ENCODE measurements at places on chromosomes 2 and 18. TPM values are rescaled to one million over a fixed set of nuclear protein-coding genes. Genes with fewer than 3 reads are reported as not detected.
A peak's percentile ranks its signal among the peaks of the same experiment; 100 is the strongest.

DNA sequence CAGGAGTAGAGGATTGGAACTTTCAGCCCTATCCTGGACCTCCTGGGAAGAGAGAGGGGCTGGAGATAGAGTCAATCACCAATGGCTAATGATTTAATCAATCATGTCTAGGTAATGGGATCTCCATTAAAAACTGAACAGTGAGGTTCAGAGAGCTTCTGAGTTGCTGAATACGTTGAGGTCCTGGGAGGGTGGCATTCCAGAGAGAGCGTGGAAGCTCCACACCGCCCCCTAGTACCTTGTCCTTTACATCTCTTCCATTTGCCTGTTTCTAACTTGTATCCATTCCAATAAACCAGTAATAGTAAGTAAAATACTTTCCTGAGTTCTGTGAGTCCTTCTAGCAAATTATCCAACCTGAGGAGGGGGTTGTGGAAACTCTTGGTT, 101.7 kb downstream of the B3GNT2 start:
- H3K27ac ChIP-seq: no peak overlapping the region
- H3K4me1 ChIP-seq: peaks cover 22% of the 10 kb centered on the region
- no peaks in the 10 kb centered on the region for H3K36me3 ChIP-seq
- no peak overlapping the region for H3K4me3 ChIP-seq
- no peak for DNase-seq
- no peaks in the 10 kb centered on the region for H3K27me3 ChIP-seq

RBKS gene
- 1.6 TPM for total RNA-seq

DNA sequence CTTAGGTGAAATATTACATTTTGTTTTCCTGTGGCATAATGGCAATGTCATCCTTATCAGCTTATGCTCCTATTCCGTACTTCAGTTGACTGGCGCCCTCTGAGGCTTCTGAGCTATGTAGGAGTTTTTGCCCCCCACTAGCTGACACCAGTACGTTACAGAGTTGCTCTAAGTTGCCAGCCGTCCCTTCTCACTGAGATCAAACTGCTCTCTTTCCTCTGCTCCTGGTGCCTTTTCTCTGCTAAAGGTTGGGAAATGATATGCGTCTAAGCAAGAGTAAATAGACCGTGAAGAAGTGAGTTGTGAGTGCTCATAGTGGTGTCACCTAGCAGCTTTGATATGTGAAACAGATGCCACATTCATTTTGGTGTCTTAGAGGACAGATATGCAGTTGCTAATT, 99.2 kb downstream of the RAPGEF4 start:
- H3K36me3 ChIP-seq: no peaks in the 10 kb centered on the region
- H3K27ac ChIP-seq: no peak overlapping the region
- H3K4me1 ChIP-seq: peaks cover 6% of the 10 kb centered on the region
- H3K27me3 ChIP-seq: peaks cover 9% of the 10 kb centered on the region

DNA sequence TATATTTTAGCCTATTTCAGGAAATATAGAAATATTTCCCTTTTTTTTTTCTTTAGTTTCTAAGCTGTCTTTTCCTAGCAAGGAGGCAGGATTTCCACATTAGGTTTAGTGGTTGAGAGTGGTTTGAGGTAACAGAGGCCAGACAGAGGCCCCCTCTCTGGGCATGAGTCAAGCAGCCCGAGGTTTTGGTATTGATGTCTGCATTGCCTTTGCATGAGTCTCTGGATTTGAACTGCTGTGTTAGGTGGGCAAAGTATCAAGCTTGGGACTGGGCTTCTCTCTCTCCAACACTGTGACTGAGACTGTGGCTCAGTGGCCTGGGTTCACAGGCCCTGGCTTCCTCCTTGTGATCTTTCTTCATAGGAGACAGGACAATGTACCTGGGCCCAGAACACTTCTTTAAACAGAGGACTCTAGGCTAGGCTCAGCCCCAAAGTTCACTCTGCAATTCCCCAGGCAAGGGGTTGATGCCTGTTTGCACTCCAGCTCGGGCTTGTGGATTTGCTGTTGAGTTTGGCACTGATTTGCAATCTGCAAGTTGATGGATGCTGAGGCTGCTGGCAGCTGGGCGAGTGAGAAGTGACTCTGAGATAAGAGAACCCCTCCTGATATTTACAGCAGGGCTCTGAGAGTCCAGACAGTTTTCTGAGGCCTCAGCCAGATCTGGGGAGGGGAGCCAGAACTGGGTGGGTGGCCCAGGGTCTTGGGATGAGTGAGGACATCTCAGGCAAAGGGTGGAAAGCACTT, 271.2 kb downstream of the EN1 start:
- no peaks in the 10 kb centered on the region for H3K36me3 ChIP-seq
- H3K27ac ChIP-seq: no peak overlapping the region
- H3K4me1 ChIP-seq: no peaks in the 10 kb centered on the region
- H3K27me3 ChIP-seq: no peaks in the 10 kb centered on the region
- no peak overlapping the region for H3K4me3 ChIP-seq

DNA sequence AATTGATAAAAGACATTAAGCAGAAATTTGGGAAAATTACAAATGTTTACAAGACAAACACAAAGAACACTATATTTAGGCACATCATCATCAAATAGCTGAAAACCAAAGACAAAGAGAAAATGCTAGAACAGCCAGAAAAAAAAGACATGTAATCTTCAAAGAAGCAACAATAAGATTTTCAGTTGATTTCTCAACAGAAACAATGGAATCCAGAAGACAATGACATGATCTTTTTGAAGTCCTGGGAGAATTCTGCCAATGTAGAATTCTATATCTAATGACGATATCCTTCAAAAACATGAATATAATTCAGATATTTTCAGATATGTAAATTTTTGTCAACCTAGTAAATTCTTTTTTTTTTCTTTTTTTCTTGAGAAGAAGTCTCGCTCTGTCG, 179.0 kb downstream of the PTPRM start:
- H3K27me3 ChIP-seq: no peaks in the 10 kb centered on the region
- no peak overlapping the region for H3K4me3 ChIP-seq
- no peak overlapping the region for H3K27ac ChIP-seq
- no peaks in the 10 kb centered on the region for H3K36me3 ChIP-seq

- H3K27ac ChIP-seq: no peak overlapping the region
- H3K4me1 ChIP-seq: no peaks in the 10 kb centered on the region
- H3K4me3 ChIP-seq: no peak overlapping the region
- no peak for DNase-seq
- no peaks in the 10 kb centered on the region for H3K36me3 ChIP-seq
Observed at GRCh38 chr2:162885281-162886070, 46.9 kb upstream of the KCNH7 start.

GRCh38 chr2:126882736-126883665, 15.7 kb upstream of the TEX51 start:
- peaks cover 3% of the 10 kb centered on the region for H3K27me3 ChIP-seq
- H3K4me3 ChIP-seq: no peak overlapping the region
- peaks cover 2% of the 10 kb centered on the region for H3K4me1 ChIP-seq
- no peak for DNase-seq
- H3K36me3 ChIP-seq: no peaks in the 10 kb centered on the region

DNA sequence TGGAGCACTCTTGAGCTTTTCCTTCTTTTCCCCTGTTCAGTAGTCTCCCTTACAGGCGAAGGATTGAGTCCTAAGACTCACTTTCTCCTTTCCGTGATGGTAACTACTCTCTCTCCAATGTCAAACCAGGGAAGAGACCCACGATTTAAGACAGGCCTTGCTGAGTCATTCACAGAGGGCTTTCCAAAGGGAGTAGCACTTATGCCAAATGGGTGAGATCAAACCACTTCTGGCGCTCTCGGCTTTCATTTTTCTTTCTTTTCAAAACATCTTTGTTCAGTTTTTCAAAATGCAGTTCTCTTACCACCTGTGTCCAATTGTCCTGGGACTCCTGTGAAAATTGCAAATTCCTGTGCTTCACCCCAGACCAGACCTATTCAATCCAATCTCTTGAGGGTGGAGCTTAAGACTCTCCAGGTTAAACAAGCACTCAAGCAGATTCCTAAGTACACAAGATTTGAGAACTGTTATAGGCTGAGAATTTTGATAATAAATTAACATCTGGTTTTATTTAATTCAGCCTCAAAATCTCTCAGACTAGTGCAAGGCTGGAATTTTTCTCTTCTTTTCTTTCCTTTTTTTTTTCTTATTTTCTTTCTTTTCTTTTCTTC, 14.4 kb upstream of the MRPL19 start:
- no peaks in the 10 kb centered on the region for H3K4me1 ChIP-seq
- H3K27me3 ChIP-seq: peaks cover 7% of the 10 kb centered on the region
- no peak overlapping the region for H3K4me3 ChIP-seq
- no peaks in the 10 kb centered on the region for H3K36me3 ChIP-seq

STARD6 gene
- not detected for total RNA-seq

DNA sequence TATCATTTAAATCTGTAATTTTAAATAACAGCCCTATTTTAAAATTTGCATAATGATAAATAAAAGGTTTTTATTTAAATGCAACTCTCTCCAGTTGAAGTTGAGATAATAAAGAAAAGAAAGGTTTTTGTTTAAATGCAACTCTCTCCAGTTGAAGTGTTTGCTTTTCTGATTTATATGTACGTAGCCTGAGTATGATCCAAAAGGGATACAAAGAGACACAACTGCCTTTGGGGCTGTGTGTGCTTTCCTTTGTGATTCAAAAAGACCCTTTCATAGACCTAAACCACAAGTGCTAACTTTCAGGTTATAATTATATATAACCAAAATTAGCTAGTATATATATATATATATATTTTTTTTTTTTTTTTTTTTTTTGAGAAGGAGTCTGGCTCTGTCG, 76.2 kb upstream of the MFF start:
- H3K4me1 ChIP-seq: no peaks in the 10 kb centered on the region
- H3K27me3 ChIP-seq: peaks cover 7% of the 10 kb centered on the region
- no peak for DNase-seq
- H3K4me3 ChIP-seq: no peak overlapping the region
- H3K36me3 ChIP-seq: no peaks in the 10 kb centered on the region

SCN7A gene
- not detected for total RNA-seq

GRCh38 chr2:189709501-189710221, 35.2 kb downstream of the ANKAR start:
- no peaks in the 10 kb centered on the region for H3K4me1 ChIP-seq
- DNase-seq: no peak
- H3K27me3 ChIP-seq: no peaks in the 10 kb centered on the region

ANKRD62 gene
- total RNA-seq: not detected

GRCh38 chr2:136069773-136070172, 48.2 kb downstream of the CXCR4 start:
- peaks cover 18% of the 10 kb centered on the region for H3K36me3 ChIP-seq
- DNase-seq: no peak
- H3K27ac ChIP-seq: no peak overlapping the region

DOK6 gene
- total RNA-seq: not detected

GRCh38 chr2:28906376-28906775, 11.9 kb downstream of the WDR43 start:
- peaks cover 5% of the 10 kb centered on the region for H3K4me1 ChIP-seq
- DNase-seq: no peak
- peaks cover 51% of the 10 kb centered on the region for H3K36me3 ChIP-seq
- H3K27me3 ChIP-seq: no peaks in the 10 kb centered on the region
- no peak overlapping the region for H3K27ac ChIP-seq

LHCGR gene
- not detected for total RNA-seq

DNA sequence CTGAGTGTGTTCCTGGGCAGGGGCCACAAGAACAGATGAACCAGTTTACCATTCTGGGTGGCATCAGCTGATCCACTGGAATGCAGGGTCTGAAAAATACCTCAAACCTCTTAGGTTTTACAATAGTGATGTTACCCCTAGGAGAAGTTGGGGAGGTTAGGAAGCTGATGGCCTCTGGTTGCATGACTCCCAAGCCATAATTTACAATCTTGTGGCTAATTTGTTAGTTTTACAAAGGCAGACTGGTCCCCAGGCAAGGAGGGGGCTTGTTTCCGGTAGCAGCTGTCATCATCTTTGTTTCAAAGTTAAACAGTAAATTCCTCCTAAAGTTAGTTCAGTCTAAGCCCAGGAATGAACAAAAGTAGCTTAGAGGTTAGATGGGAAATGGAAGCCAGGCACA, 113.8 kb upstream of the SLC38A11 start:
- no peak overlapping the region for H3K4me3 ChIP-seq
- H3K4me1 ChIP-seq: no peaks in the 10 kb centered on the region
- no peaks in the 10 kb centered on the region for H3K27me3 ChIP-seq
- H3K36me3 ChIP-seq: no peaks in the 10 kb centered on the region
- H3K27ac ChIP-seq: no peak overlapping the region

DNA sequence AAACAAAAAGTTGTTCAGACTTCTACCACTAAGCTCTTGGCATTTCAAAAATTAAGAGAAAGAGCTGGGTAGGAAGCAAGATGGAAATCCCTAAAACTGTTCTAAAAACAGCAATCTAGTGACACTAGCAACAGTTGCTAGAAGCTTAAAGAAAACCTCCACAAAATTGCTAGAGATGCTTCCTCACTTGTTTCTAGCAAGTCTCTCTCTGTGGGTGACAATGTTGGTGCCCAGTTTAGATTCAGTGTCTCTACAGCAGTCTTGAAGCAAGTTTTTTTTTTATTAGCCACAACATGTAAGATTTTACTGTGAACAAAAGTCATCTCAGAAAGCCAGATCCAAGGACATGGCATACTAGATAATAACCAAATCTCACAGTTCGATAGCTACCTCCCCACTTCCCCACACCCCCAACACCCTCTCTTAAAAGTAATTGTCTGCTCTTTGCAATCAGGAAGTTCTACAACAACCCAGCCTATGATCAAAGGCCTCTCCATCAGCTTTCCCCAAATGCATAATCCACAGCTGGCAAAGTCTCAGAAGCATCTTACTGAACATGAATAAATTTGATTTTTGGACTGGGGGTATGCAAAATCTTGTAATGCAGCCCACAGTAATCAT, 70.0 kb downstream of the ANKRD44 start:
- peaks cover 78% of the 10 kb centered on the region for H3K4me1 ChIP-seq
- H3K4me3 ChIP-seq: peak overlapping the region; percentile 59
- H3K36me3 ChIP-seq: peaks cover 39% of the 10 kb centered on the region

DNA sequence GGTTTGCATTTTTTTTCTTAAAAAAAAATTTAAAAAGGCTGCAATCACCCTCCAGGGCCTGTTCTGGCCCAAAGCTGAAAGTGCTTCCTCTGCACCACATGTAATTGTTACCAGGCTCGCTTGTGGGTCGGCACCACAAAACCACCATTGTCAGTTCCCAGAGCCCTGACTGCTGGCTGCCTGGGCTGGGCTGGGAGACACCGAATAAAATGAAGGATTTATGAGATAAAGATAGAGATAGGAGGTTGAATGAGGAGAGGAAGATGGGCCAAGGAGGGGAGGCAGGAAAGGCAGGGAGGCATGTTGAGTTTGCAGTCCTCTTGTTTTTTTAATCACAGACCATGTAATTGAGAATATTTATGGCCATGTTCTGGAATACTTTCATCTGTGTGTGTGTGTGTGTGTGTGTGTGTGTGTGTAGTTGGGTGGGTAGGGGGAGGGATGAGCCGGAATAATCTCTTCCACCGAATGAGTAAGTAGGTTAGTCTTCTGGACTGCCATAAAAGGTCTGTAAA, 14.7 kb downstream of the NRP2 start:
- no peak overlapping the region for H3K27ac ChIP-seq
- H3K4me3 ChIP-seq: no peak overlapping the region
- H3K4me1 ChIP-seq: peaks cover 5% of the 10 kb centered on the region
- H3K36me3 ChIP-seq: no peaks in the 10 kb centered on the region
- no peak for DNase-seq

GYPC gene
- total RNA-seq: 163 TPM

KYNU gene
- not detected for total RNA-seq

- no peaks in the 10 kb centered on the region for H3K4me1 ChIP-seq
- no peaks in the 10 kb centered on the region for H3K36me3 ChIP-seq
- H3K27me3 ChIP-seq: no peaks in the 10 kb centered on the region
- no peak overlapping the region for H3K4me3 ChIP-seq
- H3K27ac ChIP-seq: no peak overlapping the region
- no peak for DNase-seq
Observed at GRCh38 chr18:52437161-52437560, 97.2 kb downstream of the DCC start.

GRCh38 chr2:190888449-190888848, 7.8 kb downstream of the GLS start:
- no peaks in the 10 kb centered on the region for H3K27me3 ChIP-seq
- H3K4me3 ChIP-seq: no peak overlapping the region
- no peak for DNase-seq
- H3K36me3 ChIP-seq: peaks cover 57% of the 10 kb centered on the region
